ENCODE measurements at places on chromosomes 3 and 15.

- no peak for DNase-seq
Observed at GRCh38 chr15:98775498-98776230, 127.3 kb downstream of the IGF1R start.

- no peak for DNase-seq
Observed at GRCh38 chr3:151837057-151837456, 23.1 kb downstream of the AADAC start.

- DNase-seq, result no peak
Observed at GRCh38 chr3:47399531-47400270, 18.9 kb downstream of the PTPN23 start.

DNA sequence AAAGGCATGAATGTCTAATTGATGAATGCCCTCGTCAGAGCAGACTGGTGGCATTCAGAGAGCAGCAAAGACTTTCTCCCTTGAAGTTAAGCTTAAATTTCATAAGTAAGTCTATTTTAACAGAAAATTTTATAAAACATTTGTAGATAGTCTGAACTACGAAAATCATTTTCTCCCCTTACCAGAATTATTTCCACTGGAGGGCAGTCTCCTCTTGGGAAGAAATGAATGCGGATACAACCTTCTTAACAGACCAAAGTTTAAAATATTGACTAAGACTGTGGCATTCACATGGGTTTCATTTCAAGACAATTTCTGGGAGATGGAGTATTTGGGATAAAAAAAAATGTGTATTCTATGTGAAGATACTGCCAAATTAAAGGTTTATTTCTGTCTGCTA, 669.0 kb downstream of the FHIT start:
- no peak for DNase-seq

- no peak for DNase-seq
Observed at GRCh38 chr3:44510000-44510368, 32.5 kb upstream of the ZNF445 start.

DNA sequence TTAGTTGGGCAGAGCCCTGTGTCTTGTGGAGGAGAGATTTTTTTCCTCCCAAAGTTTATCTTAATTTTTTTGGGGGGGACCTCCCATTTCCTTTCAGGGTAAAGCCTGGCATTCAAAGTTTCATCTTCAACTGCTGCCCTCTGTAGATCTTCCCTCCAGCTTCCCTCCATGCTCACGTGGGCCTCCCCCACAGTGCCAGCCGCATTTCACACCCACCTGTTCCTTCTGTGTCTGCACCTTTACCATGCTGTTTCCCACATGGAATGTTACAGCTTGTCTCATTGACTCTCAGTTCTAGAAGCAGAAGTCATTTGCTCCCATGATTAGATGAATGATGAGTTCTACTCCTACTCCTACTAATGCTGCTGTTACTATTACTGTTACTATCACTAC, 6.5 kb downstream of the CELF6 start:
- no peak for DNase-seq

DNA sequence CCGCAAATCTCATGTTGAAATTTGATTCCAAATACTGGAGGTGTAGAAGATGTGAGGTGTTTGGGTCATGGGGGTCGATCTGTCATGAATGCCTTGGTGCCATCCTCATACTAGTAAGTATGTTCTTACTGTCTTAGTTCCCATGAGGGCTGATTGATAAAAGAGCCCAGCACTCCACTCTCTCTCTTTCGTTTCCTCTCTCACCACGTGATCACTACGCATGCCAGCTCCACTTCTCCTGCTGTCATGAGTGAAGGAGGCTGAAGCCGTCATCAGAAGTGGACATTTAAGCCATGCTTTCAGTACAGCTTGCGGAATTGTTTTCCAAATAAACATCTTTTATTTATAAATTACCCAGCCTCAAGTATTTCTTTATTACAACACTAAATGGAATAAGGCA, 6.1 kb downstream of the OR5H15 start:
- DNase-seq, result no peak

DNA sequence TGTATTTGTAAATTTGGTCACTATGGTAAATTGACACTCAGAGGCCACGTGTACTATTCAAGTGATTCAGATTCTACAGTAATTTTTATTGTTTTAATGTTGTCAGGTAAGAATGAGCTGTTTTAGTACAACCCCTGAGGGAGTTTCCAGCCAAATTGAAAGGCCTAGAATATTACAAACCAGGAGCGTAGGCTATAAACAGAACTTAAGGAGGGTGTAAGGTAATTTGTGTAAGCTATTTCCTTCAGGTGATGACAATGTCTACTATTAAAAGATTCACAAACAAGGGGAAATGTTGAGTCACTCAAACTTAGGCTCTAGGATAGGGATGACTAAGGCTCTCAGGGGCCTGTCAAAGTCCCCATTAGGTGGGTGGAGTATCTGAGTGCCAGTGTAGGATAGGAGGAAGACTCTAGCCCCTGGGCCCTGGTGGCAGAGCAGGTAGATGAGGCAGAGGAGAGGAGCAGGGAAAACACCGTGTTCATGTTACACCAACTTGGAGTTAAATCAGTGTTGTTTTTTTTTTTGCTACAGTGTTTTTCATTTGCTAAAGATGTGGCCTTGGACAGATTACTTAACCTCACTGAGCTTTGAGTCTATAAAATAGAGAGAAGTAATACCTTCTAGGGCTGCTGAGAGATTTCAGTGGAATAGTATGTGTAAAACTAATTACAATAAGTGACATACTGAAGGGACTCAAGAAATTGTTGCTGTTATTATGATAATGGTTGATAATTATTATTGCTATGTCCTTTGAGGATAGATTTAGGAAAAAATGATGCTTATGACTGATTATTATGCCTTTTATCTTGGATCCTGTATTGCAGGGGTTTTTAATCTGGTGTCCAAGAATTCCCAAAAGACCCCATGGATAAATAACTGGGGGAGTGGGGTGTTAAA, 10.3 kb downstream of the TM4SF1 start:
- peak; percentile 36 for DNase-seq

GRCh38 chr3:115627180-115628074, 4.1 kb downstream of the GAP43 start:
- no peak for DNase-seq

DNA sequence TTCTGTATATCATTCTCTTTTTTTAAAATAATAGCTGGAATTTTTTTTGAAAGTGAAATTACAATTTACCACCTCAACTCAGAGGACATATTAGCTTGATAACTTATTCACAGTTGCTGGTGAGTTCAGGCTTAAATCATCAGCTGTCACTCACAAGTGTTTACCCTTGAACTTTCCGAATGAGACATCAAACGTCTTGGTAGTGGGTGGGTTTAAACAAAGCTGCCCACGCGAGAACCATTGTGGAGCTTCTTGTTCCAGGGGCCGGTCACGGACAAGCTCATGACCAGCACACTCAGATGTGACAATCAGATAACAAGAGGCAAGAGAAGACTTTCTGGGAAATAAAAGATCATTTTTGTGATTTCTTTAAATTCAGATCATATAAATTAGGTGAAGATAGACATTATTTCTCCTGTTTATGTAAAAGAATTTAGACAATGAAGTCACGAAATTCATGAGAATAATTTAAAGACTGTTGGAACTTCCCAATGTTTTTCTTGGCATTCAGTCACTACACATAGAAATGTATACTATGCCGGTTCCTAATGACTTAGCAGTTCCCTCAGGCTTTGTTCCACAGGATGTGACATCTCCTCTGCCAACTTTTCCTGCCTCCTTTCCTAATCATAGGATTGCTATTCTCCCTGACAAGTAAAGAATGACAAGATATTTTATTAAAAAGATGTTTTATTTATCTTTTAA, 29.3 kb downstream of the BTD start:
- no peak for DNase-seq

DNA sequence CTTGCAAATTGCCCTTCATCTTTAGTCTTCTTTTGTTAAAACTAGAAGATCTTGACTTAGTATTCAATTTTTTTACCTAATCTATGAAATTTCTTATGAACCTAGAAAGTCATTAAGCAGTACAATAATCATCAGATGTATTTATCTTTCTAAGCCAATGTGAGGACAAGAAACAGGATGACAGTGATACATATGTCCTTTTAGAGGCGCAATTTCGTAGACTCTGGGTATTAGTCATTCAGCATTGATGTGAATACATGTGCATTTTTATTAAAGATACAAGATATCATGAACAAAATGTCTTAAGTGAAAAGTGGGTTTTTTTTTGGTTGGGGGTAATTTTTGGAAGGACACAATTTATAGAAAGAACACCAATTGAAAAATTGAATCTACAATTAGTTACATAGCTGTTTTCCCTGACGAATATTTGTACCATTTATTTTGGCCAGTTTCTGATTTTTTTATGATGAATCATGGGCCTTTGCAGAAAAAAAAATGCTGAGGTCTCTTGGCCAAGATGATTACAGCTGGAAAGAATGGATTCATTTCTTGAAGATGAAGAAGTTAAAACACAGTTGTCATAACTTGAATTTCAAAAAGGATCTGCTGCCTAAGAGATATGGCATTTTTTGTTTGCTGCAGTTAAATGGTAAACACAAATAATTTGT, 48.9 kb upstream of the AGTR1 start:
- DNase-seq, result no peak

GRCh38 chr15:97052513-97052912, 722.0 kb downstream of the NR2F2 start:
- no peak for DNase-seq

- DNase-seq, result no peak
Observed at GRCh38 chr15:29970402-29970695, 112.4 kb upstream of the GOLGA8J start.

DNA sequence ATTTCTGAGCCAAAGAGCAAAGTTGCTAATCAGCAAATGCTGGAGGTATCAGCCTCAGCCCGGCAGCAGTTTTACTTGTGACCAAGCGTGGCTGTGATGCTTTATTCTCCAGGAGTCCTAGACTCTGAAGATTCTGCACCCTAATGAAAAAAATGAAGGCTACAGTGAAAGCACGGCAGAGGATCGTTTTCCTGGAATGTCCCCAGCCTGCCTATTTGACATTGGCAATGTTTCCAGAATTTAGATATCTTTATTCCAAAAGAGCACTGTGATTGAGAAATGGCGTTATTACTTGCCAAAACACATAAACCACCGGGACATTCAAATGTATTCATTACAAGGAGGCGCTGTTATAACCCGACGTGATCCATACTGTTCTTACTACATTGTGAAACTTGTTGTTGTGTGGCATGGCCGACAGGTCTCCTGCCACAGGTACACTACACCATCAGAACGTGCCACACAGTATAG, 263.8 kb downstream of the SLCO3A1 start:
- no peak for DNase-seq

DNA sequence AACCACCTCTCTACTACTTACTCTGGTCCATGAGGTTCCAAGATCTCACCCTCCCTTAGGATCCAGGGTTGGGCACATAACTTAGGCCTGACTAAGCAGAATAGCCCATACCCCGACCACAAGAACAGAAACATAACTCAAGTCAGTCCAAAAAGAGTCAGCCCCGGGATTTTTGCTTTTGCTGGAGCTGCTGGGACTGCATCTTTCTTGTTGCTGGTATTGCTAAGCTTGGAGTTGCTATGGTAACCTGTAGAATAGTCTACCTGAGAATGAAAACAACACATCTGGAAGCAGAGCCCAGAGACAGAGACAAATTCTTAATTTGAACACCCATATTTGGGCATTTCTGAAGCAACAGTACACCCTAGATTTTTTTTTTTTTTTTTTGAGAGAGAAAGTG, 6.5 kb downstream of the RUBCN start:
- no peak for DNase-seq

- no peak for DNase-seq
Observed at GRCh38 chr15:72379856-72380430, 4.1 kb upstream of the HEXA start.

GRCh38 chr15:81343371-81343770, 19.4 kb upstream of the STARD5 start:
- no peak for DNase-seq

DNA sequence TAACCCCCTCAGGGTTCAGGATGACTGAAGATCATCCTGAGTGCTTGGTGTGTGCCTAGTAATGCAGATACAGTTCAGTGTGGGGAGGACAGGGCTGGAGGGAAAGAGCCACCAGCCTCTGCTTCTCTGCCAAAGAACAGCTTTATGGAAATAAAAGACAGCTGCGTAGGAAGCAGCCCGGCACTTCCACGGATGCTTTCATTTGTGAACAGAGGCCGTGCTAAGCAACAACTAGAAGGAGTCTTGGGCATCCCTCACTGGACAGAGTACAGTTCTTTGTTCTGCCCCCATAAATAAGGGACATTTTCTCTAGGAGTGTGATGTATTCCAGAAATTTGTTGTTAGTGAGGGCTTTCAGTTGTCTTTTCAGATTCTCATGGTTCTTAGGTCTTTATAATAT, 194.8 kb upstream of the RGMA start:
- no peak for DNase-seq

- no peak for DNase-seq
Observed at GRCh38 chr15:90877996-90878395, 6.3 kb upstream of the FES start.
